ENCODE measurements at places on chromosomes 7 and 10.

DNA sequence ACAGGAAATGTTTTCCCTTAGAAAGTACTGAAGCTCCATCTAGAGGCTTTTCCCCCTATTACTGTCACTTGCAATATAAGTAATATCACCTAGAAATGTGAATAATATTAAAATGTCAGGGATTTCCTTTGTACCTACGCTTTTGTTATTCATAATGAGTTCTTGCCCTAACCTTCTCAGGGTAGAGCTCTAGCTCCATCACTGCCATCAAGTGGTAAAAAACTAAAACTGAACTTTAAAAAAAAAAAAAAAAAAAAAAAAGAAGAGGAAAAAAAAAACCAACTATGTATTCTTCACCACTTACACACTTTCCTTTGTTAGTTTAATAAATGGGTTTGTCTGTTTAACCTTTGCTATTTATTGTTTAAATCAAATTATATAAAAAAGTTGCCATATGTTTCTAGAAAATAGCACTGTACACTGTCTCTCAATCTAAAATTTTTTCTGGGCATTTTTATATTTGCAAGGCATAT lies 49.9 kb downstream of the DNAJC1 start:
- DNase-seq = peak; percentile 15

DNA sequence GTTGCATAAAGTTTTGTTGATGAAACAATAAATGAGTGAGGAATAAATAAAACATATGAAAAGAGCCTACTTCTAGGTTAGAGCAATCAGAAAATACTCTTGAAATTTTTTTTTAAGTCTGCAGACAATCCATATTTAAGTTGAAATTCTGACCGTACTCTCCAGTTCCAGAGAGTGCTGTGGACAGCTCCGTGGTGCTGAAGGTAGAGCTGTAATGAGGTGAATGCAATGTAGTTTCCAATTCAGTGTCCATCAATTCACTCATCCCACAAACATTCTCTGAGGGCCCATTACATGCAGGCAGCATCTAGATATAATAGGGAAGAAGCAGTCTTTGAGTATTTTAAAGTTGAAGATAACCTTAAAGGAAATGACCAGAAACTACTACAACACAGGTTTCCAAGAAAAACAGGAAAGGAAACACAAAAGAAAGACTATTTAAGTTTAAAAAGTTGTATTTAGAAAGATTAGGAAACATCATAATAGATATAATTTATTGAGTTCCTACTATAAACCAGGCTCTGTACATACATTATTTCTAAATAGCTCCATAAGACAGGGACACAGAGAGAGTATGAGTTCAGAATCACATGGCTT lies 44.0 kb upstream of the CRTAC1 start:
- no peak for DNase-seq

GRCh38 chr10:108260383-108260906 lies 1095.9 kb upstream of the SORCS1 start:
- DNase-seq = peak; percentile 73

DNA sequence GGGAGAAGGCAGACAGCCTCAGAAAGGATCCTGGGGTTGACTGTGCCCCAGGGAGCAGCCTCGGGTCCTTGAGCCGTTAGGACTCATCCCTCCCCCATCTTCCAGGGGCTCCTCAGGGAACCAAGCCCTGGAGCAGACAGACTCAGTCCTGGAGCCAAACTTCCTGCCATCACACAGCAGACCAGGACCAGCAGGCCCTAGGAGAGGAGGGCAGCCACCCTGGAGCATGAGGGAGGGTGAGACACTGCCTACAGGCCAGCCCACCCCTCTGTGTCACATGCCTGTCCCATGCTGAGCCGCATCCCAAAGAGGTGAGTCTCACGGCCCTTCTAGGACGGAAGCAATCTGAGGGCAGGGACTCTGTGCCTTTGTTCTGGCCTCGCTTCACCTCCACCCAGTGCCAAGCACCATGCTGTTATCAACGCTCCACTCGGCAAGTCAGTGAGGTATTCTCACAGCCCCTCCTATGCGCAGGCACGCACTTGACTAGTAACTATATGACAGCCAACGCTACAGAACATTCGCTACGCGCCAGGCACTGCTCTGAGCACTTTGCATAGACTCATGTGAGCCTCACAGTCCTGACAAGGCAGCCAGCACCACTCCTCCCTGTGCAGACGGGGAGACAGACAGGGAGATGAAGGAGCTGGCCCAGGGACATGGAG lies 19.1 kb downstream of the MAD1L1 start:
- no peak for DNase-seq

GRCh38 chr7:70285854-70286253 lies 687.6 kb downstream of the AUTS2 start:
- DNase-seq = no peak

- DNase-seq = no peak
These were observed 176.9 kb upstream of the PRSS58 start for GRCh38 chr7:142434666-142435167.

- no peak for DNase-seq
These were observed 283.1 kb upstream of the KAT6B start for GRCh38 chr10:74543276-74543675.

DNA sequence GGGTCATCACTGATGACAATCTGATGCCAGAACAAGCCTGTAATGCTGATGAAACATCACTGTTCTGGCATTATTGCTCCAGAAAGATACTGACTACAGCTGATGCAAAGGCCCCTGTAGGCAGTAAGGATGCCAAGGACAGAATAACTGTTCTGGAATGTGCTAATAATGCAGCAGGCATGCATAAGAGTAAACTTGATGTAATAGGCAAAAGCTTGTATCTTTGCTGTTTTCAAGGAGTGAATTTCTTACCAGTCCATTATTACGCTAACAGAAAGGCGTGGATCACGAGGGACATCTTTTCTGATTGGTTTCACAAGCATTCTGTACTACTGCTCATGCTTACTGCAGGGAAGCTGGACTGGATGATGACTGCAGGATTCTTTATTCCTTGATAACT lies 18.7 kb downstream of the LCOR start:
- no peak for DNase-seq

DNA sequence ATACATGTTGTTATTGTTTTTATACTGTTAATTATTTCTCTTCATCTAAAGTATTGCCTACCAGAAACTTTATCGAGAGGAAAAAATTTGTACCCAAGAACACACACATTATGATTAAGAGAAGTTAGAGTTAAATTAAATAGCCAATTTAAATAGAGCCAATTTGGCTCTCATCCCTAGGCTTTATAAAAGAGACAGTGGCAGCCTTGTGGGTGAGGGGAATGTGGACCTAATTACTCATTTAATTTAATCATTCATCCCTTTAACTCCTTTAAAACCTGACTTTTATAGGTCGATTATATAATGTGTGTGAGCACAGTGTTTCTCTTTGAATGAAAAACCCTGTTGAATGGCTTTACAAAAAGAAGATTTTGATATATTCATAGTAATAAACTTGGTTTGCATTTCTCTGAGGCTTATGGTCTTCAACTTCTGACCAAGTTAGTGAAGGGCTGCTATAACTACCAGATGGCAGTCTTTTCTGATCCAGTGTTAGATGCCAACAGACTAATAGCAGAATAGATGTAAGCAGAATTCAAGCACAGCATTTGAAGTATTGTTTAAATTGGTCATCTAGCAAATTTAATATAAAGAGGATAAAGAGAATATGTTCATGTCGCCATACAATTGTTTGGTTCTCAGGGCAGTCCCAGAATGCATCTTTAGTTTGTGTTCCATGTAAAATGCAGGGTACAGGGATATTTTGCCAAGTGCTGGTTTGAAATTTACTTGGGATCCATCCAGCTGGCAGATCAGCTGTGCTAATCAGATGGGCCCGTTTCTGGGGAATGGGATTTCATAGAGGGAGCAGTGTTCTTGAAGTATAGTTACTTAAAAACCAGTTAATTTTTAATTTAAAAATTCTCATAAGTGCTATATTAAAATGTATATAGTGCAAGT lies 25.3 kb downstream of the ADD3 start:
- DNase-seq = peak; percentile 74

- no peak for DNase-seq
These were observed 271.9 kb upstream of the MKI67 start for GRCh38 chr10:128398118-128398517.

DNA sequence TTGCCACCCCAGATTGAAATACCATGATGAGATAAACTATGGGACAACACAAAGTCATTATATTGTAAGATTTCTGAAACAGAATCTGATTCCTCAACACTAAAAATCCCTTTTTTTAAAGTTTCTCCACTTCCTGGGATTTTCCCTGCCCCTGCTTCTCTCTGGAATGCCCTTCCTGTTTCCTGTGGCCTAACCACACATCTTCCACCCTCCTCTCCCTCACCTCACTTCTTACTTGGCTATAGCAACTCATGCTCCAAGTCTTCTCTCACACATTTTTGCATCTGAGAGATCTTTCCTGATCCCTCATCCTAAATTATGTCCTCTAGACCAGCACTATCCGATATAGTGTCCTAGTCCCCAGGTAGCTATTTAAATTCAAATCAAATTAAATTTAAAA lies 4.1 kb upstream of the RELN start:
- no peak for DNase-seq

DNA sequence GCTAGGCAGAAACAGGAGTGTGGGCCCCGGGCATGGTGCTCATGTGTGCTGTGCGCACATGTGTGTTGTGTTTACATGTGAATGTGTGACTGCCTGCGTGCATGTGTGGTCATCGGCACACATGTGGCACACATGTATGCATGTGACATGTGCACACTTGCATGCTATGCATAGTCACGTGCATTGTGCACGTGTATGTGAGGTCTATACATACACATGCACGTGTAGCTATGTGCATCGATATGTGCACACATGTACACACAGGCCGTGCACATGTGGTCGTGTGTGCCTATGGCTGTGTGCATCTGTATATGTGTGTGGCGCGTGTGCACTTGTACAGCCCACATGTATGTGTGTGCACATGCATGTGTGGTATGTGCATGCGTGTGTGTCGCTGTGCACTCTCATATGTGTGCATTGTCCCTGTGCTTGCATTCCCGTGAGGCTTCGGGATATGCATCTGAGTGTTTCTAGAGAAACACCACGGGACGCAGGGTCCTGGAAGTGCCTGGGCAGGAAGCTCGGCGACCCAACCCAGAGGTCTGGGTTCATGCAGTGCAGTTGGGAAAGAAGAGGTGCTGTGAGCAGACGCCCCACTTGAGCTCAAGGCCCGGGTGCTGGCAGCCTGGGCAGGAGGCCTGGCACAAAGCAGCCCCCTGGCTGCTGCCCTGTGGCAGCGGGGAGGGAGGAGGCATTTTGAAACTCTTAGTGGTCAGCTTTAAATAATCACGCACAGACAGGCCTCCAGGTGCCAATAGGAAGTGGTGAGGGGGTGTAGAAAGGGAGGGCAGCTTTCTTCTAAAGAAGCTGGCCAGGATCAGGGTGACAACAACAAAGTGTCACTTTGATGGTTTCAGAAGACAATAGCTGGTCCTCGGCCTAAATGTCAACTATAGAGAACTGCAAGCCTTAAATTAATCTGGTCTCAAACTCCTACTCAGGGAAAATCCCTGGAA lies 410.0 kb upstream of the MGMT start:
- DNase-seq = no peak

All from spinal cord (tissue), 10 donors.